IMR-90 (cell line): ENCODE measurements at places on chromosomes 2 and 18. TPM values are rescaled to one million over a fixed set of nuclear protein-coding genes. Genes with fewer than 3 reads are reported as not detected.

DNA sequence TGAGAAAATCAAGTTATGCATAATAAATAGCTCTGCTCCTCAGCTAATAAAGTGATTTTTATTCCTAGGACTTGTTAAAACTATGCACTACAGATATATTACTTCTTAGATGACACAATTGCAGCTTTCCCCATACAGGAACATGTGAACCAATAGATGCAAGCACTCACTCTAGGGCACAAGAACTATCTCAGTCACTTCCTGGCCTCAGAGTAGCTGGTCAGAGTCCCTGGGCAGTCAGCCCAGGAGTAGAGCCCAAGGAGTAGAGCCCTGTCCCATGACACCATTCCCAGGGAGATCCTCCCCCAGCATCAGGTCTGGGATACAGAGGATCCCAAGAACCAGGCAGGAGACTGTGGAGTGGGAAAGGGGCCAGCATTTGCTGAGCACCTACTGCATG is 2.7 kb downstream of the TNS1 start:
- 0 out of 2 replicates have a peak overlapping the region, but pooled peaks have one; percentile 2 for H3K27ac ChIP-seq
- H3K4me3 ChIP-seq, result no peak overlapping the region
- H3K36me3 ChIP-seq, result peaks cover 2% of the 10 kb centered on the region; the same call in 1 of the 2 replicates
- H3K4me1 ChIP-seq, result peaks cover 39% of the 10 kb centered on the region
- no peaks in the 10 kb centered on the region for H3K27me3 ChIP-seq

- H3K27me3 ChIP-seq, result no peaks in the 10 kb centered on the region
- peaks cover 8% of the 10 kb centered on the region for H3K4me1 ChIP-seq
- DNase-seq, result peak; percentile 45
- H3K4me3 ChIP-seq, result peak overlapping the region; percentile 83
- peak overlapping the region; percentile 83 for H3K27ac ChIP-seq
- H3K36me3 ChIP-seq, result no peaks in the 10 kb centered on the region
These were observed 1.1 kb downstream of the ITGAV start for GRCh38 chr2:186590759-186591505.

GRCh38 chr18:44725300-44726058 is 44.8 kb downstream of the SETBP1 start:
- H3K36me3 ChIP-seq, result no peaks in the 10 kb centered on the region
- H3K27me3 ChIP-seq, result no peaks in the 10 kb centered on the region; the same call in 1 of the 2 replicates
- peaks cover 4% of the 10 kb centered on the region for H3K4me1 ChIP-seq
- H3K4me3 ChIP-seq, result no peak overlapping the region

GRCh38 chr2:69945941-69946340 is 15.5 kb downstream of the ASPRV1 start:
- H3K27me3 ChIP-seq, result no peaks in the 10 kb centered on the region
- peaks cover 7% of the 10 kb centered on the region for H3K36me3 ChIP-seq
- no peak overlapping the region for H3K4me3 ChIP-seq
- peaks cover 8% of the 10 kb centered on the region for H3K4me1 ChIP-seq

- no peak overlapping the region for H3K27ac ChIP-seq
- no peaks in the 10 kb centered on the region for H3K4me1 ChIP-seq
- no peak overlapping the region for H3K4me3 ChIP-seq
- no peak for DNase-seq
These were observed 16.4 kb upstream of the MARCHF7 start for GRCh38 chr2:159695795-159696448.

DNA sequence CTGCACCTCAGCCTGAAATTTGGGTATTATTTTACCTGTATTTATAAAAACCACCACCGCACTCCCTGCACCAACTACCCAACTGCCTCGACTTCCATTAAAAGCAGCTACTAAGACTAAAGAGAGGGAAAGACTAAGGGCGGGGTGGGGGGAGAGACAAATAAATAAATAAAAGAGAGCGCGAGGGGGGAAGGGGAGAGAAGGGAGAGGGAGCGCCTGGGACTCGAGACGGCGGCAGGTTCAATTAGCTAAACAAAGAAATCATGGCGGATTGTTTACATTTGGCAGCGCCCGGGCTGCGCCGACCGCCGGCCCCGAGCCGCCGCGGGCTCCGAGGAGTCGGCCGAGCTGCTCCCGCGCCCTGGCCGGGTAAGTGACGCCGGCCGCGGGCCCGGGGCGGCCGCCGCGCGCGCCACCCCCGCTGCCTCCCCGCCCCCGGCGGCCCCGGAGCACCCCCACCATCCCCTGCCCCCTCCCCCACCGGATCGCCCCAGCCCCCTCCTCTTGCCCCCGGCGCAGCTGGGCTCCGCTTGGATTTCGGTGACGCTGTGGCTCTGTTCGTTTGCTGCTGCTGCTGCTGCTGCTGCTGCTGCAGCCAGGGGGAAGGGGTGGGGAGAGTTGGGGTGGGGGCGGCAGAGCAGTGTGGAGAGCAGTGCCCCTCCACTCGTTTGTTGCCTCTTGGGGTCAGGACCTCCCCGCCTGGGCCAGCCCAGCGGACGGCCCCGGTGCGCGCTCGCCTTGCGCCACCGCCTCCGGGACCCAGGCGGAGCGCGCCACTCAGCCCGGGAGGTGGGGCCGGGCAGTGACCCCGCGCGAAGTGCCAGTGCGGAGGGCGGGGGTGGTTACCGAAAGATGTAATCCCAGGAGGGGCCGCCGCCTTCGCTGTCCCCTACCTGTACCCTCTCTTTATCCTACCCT is 187.2 kb upstream of the FANCL start:
- peak overlapping the region; percentile 0; the same call in 1 of the 2 replicates for H3K4me3 ChIP-seq
- peaks cover 7% of the 10 kb centered on the region for H3K27me3 ChIP-seq
- H3K36me3 ChIP-seq, result no peaks in the 10 kb centered on the region

- H3K27ac ChIP-seq, result no peak overlapping the region
- no peak overlapping the region for H3K4me3 ChIP-seq
- H3K27me3 ChIP-seq, result no peaks in the 10 kb centered on the region
- no peak for DNase-seq
- H3K36me3 ChIP-seq, result no peaks in the 10 kb centered on the region
These were observed 799.6 kb upstream of the CHAC2 start for GRCh38 chr2:52968043-52968442.

GRCh38 chr2:4618141-4618540 is 914.8 kb downstream of the DCDC2C start:
- no peaks in the 10 kb centered on the region for H3K27me3 ChIP-seq
- no peak overlapping the region for H3K27ac ChIP-seq
- H3K4me1 ChIP-seq, result no peaks in the 10 kb centered on the region

The AGXT gene
- not detected in 2 replicates for total RNA-seq

The B3GNT7 gene
- under 0.01 TPM in 2 replicates for total RNA-seq

The CYBRD1 gene
- 103 and 119 TPM in 2 replicates for total RNA-seq

The IRS1 gene
- total RNA-seq, result 21.1 and 29.4 TPM in 2 replicates
